RCC 7860 (cell line): ENCODE measurements at places on chromosomes 4 and X.

DNA sequence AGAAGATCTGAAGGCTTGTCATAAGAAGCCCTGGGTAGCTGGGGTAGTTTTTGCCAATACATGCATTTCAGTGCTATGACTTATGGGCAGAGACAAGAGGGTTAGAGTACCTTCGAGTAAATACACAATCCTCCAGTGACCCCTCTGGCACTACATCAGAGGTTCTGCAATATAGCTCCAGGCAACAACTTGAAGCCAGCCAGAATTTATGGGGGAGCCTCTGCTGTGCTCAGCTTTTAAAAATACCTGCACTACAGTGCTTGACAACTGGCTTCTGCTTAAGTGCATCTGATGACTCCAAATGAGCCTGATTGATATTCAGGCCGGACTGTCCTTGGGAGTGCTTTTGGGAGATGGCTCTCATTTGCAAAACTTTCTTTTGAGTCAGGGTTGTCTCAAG lies 44.9 kb upstream of the SMAD1 start:
- DNase-seq: no peak

GRCh38 chr4:182897601-182898478 lies 19.3 kb downstream of the DCTD start:
- DNase-seq: no peak

DNA sequence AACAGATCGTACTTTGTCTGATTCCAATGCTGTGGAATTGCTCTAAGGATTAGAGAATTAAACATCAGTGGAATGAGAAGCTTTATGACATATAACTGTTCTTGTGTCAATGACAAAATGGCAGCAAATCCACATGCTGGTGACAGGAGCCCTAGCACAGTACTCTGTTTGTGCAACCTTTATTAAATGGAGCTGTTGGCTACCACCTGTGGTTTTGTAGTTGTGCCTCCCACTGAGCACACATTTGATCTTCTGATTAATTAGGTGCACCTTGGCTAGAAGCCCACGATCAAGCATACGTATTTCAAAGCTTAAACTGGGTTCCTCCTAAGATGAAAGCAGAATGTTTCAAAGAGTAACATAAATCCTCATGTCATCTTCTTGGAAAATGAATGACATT lies 394.0 kb upstream of the IGFBP7 start:
- no peak for DNase-seq

DNA sequence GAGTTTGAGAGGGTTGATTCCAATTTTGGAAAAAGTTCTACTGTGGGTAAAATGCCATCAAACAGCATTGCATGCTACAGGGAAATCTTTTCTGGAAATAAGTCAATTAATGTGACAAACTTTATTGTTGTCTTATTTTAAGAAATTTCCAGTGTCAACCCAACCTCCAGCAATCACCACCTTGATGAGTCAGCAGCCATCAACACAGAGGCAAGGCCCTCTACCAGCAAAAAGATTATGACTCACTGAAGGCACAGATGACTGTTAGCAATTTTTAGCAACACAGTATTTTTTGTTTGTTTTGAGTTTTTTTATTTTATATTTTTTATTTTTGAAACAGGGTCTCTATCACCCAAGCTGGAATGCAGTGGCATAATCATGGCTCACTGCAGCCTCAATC lies 165.4 kb upstream of the C1QTNF7 start:
- DNase-seq: no peak

DNA sequence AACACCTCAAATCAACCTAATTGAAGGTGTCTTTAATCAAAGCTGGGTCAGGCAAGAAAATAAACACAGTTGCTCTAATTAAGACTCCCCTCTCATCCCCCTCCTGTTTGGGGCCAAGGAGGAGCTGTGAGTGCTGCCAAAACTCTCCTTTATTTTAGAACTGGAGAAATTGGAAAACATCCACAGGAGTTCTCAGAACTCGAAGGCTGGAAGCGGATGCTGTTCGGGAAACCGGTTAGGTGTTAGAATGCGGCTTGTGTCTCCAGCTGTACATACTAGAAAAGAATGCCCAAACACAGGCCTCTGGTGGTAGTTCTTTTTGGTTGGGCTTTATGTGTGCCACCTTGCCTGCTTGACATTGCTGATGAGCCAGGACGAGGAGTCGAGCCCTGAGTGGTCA lies 118.2 kb downstream of the GPR143 start:
- no peak for DNase-seq

DNA sequence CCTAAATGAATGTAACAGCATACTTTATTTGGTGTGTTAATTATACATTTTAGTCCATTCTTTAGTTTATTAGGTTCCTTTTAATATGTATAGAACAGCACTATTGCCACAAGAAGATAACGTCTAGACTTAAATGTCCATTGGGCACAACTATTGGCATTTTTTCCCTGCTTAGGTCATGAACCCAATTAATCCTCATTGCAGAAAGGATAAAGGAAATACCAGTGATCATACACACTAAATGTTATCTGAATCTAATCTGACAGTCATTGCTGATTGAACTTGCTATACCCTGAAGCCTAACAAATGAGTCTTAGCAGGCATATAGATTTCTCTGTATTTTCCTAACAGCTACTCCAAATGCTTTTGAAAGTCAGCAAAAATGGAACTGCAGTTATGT lies 2250.0 kb upstream of the AGA start:
- DNase-seq: no peak

GRCh38 chrX:63740382-63740781 lies 44.6 kb downstream of the ARHGEF9 start:
- DNase-seq: no peak

- DNase-seq: no peak
These were observed 10.9 kb upstream of the RHOXF2 start for GRCh38 chrX:120147537-120147936.

DNA sequence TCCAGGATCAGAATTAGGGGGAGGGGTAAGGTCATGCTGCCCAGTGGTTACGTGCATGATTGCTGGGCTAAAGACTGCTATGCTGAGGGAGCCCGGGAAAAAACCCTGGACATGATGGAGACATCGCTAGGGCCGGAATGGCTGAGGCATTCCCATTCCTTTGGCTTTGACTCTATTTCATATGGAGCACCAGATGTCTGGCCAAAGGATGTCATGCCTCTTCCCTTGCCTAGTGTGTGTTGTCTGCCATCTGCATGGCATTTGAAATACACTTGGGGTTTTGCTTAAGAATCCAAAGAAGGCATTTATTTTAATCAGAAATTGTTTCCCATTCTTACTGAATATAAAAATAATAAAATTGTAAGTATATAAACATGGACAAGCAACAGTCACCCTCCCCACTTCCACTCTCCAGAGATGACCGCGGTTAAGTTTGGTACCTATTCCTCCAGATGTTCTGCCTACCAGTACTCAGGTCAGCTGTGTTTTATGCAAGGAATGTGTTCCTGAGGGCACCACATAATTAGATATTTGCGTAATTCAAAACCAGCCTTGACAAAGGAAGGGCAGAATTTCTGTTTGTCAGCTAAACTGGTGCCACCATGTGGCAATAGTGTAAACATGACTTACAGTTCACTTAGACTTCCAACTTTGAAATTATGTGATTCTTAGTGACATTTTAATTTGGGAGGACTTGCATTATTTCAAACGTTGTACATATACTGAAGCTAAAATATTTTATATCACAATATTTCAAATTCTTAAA lies 105.9 kb downstream of the CT47B1 start:
- peak; percentile 4 for DNase-seq

DNA sequence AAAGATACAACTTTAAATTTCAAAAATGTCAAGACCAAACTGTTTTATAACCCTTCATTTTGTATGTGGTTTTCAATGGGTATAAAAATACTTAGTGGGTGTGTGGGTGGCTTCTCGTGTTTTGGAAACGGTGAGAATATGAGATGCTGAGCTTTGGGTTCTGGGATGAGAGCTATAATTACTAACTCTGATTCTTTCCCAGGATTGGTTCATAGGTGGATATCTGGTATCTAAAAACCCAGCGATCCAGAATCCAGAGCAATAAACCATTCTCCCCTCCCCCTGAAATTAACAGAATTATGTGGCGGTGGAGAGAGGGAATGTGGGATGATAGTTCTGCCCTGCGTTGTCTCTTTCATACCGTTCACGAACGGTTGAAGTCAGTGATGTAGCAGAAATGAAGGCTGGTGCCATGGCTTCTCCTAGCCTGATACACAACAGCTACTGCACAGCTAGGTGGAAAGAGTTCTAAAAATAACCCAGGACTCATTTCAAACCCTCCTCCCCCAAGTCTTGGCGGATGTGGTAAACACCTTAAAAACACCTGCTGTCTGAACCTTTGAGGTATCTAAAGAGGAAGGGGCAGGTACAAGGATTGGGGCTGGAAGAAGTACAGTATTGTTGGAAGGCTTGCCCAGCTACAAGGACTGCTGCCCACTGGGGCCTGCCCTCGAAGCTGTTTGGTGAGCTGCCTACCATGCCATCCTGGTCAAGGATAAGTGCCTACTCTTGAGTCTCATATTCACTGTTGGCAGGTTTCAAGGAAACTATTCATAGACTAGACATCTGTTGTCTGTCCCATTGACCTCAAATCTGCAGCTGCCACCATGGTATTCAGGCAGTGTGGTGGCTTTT lies 44.5 kb downstream of the SEPTIN11 start:
- DNase-seq: no peak

DNA sequence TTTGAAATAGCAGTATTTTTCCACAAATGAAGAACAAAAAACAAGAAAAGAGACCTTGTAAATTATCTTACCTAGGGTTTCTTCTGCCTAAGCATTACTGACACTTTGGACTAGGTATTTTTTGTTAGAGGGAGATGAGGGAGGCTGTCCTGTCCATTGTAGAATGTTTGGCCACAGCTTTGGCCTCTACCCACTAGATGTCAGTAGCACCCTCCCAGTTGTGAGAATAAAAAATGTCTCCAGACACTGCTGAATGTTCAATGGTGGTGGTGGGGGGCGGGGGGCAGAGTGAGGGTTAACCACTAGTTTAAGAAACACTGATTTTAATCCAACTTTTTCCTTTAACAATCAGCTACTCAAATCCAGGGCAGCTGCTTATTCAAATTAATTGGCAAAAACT lies 25.8 kb downstream of the OTUD4 start:
- DNase-seq: no peak

- DNase-seq: no peak
These were observed 53.7 kb downstream of the LNX1 start for GRCh38 chr4:53537606-53538005.

- DNase-seq: peak; percentile 72
These were observed 127.2 kb downstream of the NR3C2 start for GRCh38 chr4:148315049-148315448.

DNA sequence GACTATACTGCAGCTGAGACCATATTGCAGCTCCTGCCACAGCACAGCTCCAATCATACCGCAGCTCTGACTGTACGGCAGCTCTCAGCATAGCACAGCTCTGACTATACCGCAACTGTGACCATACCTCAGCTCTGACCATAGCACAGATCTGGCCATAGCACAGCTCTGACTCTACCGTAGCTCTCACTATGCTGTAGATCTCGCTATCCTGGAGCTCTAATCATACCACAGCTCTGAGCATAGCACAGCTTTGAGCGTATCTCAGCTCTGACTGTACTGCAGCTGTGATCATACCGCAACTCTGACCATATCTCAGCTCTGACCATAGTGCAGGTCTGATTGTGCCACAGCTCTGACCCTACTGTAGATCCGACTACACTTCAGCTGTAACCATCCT lies 139.2 kb downstream of the ASMT start:
- DNase-seq: peak; percentile 48

DNA sequence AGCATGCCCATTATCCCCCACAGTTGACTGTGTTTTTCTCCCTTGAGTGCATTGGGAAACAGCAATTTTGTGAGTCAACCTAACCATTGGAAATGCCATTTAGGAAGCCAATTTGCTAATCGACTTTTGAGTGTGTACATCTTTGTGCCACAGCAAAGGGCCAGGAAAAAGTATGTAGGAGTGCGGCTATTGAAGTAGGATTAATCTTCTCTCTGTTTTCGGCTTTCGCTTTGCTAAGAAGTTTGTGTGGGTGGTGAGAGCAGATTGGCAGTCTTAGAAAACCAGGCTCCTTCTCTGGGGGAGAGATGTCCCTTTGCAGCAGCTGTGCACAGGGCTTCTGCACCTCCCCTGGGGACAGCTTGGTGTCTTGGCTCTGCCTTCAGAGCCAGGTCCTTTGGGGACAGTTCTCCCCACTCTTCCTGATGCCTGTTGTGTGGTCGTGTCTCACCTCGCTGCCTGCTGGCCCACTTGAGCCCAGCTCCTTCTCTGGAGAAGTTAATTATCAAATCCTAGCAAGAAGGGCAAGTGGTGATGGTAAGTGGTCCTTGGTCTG lies 74.5 kb downstream of the GEMIN8 start:
- DNase-seq: no peak

GRCh38 chrX:113157496-113157895 lies 316.9 kb upstream of the AMOT start:
- no peak for DNase-seq

- DNase-seq: peak; percentile 20
These were observed 944 bp downstream of the FUNDC2 start for GRCh38 chrX:155027509-155028066.

GRCh38 chr4:97370568-97370967 lies 772.7 kb downstream of the STPG2 start:
- DNase-seq: no peak
